ENCODE measurements at places on chromosomes 12 and 14.
A peak's percentile ranks its signal among the peaks of the same experiment; 100 is the strongest.

DNA sequence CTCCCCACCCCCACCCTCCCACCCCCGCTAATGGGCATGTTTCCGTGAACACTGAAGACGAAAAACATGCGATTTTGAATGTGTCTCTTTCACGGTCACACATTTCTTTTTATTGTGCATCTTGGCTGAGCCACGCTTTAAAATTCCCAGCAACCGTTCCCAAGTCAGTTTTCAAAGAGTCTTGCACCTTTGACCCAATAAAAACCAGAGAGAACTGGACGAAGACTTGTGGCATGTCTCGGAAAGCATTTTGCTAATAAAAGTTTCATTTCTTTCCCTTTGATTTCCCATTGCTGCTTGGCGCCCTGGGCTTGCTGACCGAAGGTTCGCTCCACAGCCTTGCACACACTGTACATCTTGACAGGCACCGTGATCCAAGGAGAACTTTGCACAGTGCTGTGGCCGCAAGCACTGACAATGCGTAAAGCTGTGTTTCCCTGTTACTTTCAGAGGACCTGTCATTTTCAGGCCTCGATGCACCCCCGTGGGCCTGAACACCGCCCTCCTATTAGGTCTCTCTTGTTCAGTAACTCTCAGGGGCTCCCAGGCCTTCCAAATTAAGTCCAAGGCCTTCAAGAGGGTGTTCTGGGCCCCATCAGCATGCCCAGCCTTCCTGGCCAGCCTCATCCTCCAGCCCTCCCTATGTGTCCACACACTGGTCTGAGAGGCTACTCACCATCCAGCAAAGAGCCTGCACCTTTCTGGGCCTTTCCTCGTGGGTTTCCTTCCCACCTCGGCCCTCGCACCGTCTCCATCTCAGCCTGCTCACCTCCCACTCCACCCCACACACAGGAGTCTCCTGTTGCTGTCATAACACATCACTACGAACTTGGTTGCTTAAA is 63.4 kb upstream of the DIO3 start:
- DNase-seq, result peak; percentile 45

GRCh38 chr12:26702741-26703140 is 130.3 kb downstream of the ITPR2 start:
- no peak for DNase-seq

GRCh38 chr12:13851828-13852227 is 129.6 kb downstream of the GRIN2B start:
- no peak for DNase-seq

DNA sequence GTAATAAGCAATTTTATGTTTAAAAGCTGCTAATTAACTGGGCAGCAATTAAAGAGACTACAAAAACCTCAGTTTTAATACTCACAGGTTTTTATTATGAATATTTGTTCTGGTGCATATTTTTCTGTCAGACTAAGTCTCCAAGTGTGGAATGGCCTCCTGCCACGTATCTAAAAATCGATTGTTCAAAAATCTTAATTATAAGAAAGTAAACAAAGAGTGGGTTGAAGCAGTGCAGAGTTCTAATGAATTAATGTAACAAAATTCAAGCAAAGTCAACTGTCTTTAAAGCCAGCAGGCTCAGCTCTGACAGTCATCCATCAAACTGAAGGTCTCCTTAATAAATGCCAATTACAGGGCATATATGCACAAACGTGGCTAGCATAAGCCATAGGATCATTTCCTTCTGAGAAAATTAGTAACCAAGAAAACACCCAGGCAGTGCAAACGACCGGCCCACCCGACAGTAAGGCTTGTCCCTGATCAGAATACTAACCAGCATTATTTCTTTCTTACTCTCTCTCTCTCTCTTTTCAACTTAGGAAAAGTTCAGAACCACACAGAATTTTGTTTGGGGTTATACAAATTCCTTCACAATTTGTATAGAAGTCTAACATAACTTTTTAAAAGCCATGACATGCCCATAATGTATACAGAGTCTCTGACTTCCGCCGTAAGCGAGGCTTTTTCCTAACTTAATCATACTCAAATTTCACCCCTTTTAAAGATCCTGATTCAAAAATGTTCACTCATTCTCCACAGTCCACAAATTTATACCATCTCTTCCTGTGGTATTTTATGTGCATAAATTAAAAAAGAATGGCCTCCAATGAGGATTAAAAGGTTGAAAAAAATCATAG is 83.8 kb downstream of the SLC25A21 start:
- DNase-seq, result no peak

DNA sequence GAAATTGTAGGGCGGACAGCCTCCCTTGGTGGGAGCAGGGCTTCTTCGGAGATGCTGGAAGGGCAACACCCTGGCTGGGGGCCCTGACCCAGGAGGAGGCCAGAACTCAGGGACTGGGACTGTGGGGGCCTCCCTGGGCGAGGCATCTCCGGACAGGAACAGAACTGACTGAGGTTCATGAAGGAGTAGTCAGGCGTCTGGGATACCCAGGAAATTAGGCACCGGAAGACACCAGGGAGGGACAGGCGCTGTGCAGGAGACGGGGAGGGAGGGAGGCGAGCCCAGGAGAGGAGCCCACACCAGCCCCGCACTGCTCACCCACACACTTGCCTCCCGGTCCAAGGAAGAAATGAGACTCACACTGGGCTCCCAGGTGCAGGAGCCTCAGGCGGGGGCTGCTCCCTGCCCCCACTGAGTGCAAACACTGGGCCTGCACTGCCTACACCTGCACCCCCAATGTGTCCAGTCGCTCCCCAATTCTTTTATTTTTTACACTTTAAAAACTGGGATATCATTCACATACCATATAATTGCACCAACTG is 262.6 kb upstream of the SFSWAP start:
- DNase-seq, result no peak

- no peak for DNase-seq
These were observed 218.5 kb downstream of the PHETA1 start for GRCh38 chr12:111150360-111150759.

- DNase-seq, result peak; percentile 36
These were observed 5.0 kb upstream of the DDX47 start for GRCh38 chr12:12807970-12808702.

DNA sequence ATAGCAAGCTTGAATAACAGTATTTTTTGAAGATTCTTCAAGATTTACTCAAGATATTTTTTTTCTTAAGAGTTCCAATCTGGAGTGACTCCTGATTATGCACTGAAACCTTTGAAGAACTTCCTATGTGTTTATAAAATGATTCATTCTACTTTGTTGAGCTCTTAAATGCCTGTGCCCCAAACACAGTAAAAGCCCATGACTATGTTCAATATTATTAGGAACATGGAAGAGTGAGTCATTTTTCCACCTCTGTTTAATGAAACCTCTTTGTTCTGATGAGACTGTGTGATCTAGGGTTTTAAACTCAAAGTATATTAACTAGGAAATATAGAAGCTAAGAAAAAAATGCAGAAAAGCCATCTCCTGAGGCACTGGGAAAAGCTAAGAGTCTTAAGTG is 415.0 kb upstream of the FBXO33 start:
- no peak for DNase-seq

- no peak for DNase-seq
These were observed 152.6 kb upstream of the NUDT4 start for GRCh38 chr12:93225094-93225493.

DNA sequence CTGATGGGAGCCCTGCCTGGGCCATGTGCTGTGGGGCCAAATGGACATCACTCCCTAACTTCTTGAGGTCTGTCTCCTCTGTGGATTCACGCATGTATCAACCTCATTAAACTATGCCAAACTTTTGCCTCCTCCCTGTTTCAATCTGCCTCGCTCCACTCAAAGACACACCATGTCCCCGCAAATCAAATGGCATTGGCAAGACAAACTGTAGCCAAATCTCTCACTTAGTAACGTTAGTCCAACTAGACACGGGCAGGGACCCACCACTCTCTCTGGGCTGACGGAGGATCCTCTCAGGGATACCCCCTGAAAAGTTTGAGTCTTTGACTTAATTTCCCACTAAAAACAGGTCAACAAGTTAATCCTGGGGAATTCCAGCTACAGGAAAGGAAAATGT is 8.0 kb downstream of the ZBTB39 start:
- no peak for DNase-seq

- no peak for DNase-seq
These were observed 17.8 kb downstream of the EFCAB11 start for GRCh38 chr14:89936654-89937185.

GRCh38 chr14:42057111-42057510 is 450.4 kb downstream of the LRFN5 start:
- no peak for DNase-seq

DNA sequence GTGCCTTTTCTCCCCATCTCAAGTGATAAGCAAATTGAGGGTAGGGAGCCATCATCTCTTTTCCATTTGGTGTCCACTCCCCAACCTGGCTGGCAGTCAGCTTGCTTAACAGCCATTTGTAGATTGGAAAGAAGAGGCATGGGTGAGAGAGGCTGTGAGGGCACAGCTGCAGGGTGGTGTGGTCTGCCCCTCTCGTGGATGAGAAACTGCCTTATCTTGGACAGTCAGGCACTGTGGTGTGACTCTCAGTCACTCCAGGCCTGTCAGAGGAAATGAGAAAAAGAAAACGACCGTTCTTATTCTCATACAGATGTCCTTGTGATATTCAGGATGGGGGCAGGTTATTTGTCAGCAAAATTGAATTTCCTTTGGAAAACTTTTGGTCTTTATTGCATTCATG is 65.1 kb upstream of the SRSF5 start:
- DNase-seq, result no peak

- DNase-seq, result no peak
These were observed 7.7 kb downstream of the PAN2 start for GRCh38 chr12:56326126-56326525.

- no peak for DNase-seq
These were observed 14.0 kb upstream of the TBX3 start for GRCh38 chr12:114697741-114698565.

DNA sequence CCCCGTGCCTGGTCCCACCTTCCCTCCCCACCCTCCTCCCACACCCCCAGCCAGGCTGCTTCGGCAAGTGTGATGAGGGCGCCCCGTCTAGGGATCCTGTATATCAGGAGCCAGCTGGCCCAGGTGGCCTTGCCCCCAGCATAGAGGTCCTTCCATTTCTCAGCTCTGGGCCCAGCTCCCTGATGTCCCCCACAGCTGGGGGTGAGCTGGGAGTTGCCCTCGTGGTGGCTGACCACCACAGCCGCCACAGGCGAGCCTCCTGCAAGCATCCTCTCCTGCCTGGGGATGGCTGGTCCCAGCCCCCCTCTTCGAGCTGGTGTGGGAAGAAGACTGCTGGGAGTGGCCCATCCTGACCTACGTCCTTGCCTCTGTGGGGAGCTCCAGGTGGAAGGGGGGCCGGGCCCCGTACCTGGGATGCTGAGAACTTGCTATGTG is 7.4 kb downstream of the ASPG start:
- DNase-seq, result no peak

GRCh38 chr12:131351319-131352028 is 359.4 kb upstream of the SFSWAP start:
- DNase-seq, result no peak

DNA sequence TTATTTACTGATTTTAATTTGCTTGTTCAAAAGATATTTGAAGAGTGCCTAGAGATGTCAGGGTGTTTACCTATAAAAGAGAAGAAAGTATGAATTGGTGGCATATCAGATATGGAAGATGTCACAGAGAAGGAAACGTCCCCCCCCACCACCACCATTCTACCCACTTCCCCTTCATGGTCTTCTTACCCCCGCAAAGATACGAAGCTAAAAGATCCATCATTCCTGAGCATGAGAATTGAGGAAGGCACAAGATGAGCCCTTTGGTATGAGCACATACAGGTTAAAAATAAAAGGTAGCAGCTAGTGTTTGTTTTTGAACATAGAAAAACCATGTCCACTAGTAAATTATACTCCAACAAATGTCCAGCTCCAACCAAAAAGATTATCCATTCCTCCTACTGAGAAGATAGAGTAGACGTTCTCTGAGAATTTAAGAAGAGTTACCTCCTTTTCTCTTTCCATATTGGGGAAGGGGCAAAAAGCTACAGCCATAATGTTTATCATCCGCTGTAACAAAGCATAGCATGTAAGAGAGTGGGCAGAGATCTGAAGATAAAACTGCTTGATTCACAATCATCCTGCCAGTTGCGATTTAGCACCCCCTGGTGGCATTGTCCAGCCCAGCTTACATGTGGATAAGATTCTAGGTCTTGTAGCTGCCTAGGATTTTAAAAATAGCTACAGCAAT is 29.1 kb downstream of the NFYB start:
- peak; percentile 76 for DNase-seq

DNA sequence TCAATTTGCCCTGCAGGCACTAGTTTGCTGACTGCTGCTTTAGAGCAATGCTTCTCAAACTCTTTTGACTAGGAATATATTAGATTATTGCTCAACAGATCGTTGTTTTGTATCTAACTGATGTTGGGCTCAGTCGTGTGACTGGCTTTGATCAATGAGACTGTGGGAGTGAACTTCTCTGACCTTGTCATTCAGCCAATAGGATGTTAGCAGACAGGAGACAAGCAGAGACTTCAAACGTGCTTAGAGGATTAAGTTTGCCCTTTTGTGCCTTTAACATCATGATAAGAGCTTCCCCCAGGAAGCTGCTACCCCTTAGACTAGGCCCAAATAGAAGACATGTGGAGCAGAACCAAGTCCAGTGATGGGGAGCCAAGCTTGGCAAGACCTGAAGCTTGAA is 76.7 kb upstream of the ELK3 start:
- DNase-seq, result no peak

DNA sequence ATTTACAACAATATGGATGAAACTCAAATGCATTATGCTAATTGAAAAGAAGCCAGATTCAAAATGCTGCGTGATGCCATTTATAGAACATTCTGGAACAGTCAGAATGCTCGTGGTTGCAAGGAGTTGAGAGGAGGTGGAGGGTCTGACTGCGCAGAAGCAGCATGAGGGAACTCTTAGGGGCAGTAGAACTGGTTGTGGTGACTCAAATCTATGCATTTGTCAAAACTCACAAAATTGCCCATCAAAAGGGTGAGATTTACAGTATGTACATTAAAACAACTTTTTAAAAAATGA is 113.7 kb upstream of the PDZRN4 start:
- no peak for DNase-seq

DNA sequence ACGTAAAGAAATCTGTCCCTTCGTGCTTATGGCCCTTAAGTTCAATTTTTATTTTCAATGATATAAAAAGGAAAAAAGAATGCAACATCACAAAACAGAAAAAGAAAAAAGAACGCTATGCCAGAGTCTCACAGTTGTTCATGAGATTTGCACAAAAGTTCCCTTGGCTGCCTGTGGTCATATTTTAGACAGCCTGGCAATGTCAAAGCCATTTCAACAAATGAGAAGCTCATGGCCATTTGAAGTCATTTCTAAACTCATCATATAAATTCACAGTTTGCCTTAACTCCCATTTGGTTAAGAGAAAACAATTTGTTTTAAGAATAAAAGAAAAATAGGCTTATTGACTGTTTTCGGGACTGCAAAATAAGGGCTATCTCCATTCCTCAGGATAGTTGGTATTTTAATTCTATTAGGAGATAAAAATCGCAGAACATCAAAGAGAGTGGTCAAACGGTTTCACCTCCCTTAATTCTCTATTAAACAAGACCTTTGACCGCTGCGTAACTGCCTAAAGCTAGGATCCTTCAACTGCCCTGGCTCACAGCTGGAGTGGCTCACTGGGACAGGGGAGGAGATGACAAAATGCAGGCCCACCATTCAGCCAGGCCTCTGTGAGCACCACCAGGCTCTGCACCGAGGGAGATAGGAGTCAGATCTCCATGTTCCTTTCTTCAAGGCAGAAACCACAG is 119.2 kb upstream of the DAAM1 start:
- DNase-seq, result no peak

- no peak for DNase-seq
These were observed 4.1 kb downstream of the TSPAN11 start for GRCh38 chr12:30930641-30931040.

GRCh38 chr12:86647800-86648199 is 391.6 kb upstream of the MGAT4C start:
- no peak for DNase-seq

Measured in breast epithelium (tissue), 4 donors.